Stimulated activated CD8-positive, alpha-beta memory T cell treated with anti-CD3 and anti-CD28 coated beads, Interleukin-7, amount 100 ng/mL, for 1 hour (primary cell): ENCODE measurements at places on chromosomes 2 and 18.

DNA sequence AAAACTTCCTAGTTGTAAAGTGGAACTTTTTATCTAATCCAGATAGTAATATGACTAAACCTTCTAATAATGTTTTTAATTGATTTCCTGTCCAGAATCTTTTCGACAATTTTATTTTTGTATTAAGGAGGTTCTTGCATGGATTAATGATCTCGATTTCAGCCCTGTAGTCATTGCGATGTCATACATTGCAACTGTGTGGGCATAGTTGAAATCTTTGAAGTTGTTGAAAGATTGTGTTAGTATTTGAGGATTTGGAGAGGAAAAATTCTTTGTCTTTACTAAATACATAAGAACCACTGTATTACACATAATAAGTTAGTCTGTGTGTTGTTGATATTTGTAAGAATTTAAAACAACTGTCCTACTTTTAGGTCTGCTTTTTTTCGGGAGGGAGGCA, 31.1 kb downstream of the ACSL3 start:
- DNase-seq = no peak

DNA sequence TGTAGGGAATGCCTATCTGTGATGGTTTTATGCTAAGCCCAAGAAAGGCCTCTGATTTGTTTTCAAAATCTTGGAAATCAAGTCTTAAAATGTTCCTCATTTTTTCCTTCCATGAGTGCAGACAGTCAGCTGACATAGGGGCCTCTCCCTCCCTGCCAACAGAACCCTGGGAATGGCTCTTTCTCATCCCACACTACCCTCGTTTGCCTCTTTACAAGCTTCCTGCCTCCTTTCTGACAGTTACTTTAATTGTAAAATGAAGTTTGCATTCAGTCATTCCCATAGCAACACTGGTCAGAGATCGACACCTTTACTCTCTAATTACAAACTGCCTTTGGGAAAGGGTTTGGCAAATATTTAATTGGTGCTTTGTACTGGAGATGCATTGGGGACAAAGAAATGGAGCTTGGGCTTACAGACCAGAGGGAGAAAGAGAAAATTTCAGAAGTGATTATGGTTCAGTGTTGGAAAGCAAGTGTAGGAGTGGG, 25.4 kb downstream of the KIF5C start:
- no peak for DNase-seq

DNA sequence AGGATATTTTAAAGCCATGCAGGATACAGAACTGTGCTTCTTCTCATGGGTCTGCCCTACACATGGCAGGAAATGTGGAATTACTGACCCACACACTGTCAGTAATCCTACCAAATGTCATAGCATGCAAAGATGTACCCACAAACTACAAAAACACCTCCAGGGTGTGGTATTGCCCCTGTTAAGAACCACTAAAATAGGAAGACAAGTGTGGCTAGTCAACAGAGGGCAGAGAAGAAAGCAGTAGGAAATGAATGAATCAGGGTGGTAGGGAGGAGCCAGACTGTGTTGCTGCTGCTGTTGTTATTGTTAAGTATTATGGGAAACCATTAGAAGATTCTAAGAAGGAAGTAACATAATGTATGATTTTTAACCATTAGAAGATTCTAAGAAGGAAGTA, 556.7 kb upstream of the ACVR2A start:
- no peak for DNase-seq

DNA sequence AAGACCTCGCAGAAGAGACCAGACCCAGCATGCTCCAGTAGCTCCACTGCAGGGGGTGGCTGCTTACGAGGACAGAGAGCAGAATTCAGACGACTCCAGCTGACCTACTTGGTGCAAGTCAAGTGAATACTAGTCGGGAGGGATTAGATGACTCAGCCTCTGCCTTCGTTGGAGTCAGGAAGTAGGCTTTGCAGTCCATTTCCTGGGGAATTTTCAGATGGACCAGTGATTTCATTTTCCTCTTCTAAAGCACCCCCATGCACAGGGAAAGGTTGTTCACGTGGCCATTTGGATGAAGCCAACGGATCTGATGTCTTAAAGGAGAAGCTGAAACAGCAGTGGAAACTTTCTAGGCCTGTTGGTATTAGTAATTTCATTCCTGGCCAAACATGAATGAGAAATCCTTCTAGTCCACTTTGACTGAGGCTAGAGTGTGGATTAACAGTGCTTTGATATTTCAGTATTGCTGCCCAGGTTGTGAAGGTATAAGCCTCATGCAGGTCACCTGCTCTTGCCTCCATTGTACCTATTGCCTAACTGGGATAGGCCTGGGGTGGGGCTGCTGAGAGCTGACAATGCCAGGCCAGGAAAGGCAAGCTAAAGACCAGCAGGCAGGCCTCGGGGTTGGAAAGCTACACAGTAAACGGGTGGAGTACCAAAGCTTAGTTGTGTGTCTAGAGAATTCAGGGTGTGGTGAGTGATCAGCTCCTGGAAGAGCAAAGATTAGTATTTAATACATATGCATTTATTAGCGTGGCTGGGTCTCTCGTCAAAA, 117.6 kb upstream of the FOSL2 start:
- DNase-seq = no peak

DNA sequence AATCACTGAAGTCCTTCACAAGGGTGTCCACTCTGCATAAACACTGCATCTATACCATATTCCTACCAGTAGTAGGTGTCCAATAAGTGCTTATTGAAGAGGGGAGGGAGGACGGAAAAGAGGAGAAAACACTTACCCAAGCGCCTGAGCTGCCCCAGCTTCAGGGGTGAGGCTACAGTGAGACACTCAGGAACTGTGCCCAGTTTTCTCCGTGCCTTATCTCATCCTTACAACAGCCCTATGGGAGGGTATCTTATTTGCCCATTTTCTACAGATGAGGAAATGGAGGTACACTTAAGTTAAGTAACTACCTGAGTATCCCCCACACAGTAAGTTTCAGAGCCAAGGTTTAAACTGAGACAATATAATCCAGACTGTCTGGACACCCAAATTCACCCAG, 41.5 kb downstream of the RNF152 start:
- DNase-seq = no peak

- no peak for DNase-seq
These were observed 12.2 kb downstream of the EML6 start for GRCh38 chr2:54735636-54736035.

DNA sequence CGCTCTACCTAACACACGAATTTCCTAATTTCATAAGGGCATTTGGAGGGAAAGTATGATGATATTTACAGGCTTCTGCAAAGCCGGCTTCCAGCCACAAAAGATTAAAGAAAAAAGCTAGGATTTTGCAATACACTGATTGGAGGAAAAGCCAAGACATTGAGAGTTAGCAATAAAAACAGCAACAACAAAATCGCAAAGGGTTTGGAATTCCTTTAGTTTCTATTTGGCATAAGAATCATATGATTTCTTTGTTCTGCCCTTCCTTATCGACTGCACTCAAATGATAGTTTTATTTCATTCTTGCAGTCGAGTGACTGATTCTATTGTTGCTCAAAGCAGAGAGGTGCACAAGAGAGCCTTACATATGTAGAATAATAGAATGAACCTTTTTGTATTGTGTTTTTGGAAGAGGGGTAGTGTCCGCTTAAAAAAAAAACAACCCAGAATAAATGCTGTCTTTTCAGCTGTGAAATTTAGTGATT, 3.9 kb upstream of the ZNF532 start:
- no peak for DNase-seq

GRCh38 chr2:33059471-33060156, 112.9 kb downstream of the LTBP1 start:
- DNase-seq = no peak

DNA sequence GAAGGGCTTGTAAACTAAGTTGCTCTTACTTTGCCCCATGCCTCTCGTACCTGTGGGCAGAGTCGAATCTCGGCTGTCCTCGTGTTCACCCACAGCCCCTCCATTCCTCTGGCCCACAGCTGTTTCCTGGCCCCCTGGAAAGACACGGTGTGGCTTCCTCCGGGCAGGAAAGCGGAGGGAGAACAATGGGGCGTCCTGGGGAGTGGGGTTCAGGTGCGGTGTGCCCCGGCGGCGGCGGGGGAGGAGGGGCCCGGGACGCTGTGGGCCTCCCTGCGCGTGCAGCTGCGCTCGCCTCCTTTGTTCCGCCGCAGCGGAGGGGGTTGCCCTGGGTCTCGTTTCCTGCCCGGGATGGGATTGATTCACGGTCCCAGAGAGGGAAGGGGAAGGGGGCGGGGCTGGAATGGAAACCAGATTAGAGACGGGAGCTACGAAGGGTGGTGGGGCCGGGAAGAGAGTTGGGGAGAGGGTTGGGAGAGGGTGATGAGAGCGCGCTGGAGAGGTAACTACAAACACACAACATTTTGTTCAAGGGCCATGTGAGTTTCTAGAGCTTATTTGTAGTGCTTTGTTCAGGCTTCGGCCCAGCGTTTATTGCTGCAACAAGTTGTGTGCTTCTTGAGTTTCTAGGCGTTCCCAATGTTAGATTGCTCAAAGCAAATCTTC, 796 bp downstream of the MYO1B start:
- no peak for DNase-seq

- DNase-seq = no peak
These were observed 72.8 kb downstream of the TMEM18 start for GRCh38 chr2:604385-604784.

DNA sequence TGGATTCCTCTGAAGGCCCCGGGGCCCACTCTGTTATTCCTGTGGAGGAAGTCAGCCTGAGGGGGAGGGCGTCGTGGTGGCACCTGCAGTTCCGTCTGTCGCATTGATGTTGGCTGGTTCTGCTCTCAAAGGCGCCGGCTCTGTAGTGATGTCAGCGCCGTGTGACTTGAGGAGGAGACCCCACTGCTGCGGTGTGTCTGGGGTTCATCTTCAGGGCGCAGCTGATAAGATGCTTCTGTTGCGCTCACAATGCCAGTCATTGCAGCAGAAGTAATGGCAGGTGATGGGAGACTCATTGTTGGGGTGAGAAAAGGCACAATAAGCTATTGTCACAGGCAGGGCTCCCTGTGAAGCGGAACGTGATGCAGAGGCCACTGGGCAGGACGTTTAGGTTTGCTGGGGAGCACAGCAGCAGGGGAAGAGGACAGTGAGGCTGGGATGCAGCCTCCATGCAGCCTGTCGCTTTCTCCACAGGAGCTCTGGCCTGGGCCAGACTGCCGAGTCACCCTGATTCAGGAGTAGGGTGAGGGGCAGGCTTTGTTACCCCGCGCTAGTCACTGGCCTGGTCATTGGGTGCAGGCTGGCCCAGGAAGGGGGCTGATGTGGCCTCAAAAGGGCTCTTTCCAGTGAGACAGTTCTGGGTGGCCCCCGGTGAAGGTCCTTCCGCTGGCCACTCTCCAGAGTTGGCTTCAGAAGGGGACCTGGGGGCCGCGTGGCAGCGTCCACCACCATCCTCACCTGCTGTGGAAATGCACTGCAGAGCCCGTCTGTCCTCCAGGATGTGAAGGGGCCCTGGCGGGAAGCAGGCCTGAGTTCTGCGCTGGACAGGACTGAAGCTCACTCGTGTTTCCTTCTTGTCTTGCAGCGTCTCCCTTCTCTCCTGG, 42.9 kb downstream of the SH3BP4 start:
- DNase-seq = no peak

DNA sequence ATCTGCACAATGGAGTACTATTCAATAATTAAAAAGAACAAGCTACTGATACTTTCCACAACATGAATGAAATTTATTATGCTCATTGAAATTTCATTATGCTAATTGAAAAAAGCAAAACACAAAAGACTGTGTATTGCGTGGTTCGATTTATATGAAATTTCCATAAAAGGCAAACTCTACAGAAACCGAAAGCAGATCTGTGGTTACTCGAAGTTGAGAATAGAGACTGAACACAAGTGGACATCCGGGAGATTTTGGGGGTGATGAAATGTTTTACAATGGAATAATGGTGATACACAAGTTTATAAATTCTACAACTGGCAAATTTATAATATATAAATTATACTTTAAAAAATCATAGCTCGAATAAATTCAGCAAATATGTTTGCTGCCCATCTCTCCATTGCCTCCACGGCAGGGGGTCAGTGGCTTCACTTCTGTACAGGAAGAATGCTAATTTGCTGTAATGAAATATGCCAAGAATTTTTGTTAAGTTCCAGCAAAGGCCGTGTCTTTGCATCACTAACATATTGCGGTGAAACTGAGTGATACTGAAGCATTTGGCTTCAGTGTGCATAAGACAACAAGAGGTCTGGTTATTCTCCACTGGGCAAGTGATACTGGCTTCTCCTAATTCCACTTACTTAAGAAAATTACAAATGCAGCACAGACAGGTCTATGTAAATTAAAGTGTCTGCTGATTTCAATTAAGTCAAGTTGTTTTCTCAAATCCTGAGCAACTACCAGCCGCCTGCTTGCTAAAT, 96.7 kb downstream of the TMEM163 start:
- DNase-seq = no peak

GRCh38 chr2:212145121-212145520, 393.5 kb downstream of the ERBB4 start:
- no peak for DNase-seq

DNA sequence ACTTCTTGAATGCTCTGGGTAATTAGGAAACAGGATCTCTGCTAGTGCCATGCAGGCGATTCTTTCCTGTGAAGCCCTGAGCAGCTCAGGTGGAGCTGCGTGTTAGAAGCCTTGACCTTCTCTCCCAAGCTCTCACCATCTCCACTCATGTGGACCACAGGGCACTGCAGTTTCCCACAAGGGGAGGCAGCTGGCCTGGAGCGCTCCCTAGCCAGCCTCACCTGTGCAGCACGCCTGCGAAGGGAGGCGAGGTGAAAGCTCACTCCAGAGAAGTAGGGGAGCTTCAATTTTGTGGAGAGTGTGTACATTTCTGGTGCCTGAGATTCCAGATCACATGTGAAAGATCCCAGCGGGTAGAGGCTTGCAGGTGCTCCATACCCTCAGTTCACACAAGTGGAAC, 11.1 kb upstream of the HES6 start:
- DNase-seq = no peak

DNA sequence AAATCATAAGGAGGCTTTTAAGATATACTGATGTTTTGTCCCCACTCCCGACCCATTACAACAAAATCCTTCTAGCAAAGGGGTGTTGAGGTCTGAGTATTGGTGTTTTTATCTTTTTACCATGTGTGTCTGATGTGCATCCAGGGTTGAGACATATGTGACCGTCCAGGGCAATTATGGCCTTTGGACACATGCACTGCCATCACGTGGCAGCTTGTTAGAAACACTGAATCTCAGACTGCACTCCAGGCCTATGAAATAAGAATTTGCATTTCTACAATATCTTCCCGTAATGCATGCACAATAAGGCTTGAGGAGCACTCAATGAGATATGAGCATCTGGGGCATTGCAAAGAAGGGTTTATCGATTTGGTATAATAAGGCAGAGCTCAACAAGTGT, 235.1 kb upstream of the ZNF804A start:
- DNase-seq = no peak

DNA sequence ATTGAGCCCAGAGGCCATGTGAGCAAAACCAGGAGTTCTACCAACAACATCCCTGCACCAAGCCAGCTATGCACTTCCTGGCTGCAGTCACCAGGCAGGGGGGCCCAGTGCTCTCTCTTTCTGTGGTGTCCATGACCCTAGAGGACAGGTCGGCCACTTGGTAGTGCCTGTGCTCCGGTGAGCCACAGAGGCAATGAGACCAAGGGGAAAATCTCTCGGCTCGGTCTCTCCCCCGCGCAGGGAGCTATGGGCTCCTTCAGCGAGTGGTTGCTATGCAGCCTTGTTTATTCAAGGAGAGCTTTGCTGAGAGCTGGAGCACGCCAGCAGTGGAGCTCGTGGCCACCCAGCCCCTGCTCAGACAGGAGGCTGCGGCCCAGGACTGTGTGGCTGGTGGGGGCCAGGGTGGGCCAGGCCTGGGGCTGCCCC, at the start of gene TOGARAM2:
TOGARAM2 (plus strand) TSS at position 283 of the 426 bp plus-strand sequence. CDS start 13,537 bp downstream, outside the sequence.
- no peak for DNase-seq

GRCh38 chr18:59455728-59456276, 96.7 kb upstream of the LMAN1 start:
- no peak for DNase-seq
